ENCODE measurements at places on chromosomes 13 and 19.

DNA sequence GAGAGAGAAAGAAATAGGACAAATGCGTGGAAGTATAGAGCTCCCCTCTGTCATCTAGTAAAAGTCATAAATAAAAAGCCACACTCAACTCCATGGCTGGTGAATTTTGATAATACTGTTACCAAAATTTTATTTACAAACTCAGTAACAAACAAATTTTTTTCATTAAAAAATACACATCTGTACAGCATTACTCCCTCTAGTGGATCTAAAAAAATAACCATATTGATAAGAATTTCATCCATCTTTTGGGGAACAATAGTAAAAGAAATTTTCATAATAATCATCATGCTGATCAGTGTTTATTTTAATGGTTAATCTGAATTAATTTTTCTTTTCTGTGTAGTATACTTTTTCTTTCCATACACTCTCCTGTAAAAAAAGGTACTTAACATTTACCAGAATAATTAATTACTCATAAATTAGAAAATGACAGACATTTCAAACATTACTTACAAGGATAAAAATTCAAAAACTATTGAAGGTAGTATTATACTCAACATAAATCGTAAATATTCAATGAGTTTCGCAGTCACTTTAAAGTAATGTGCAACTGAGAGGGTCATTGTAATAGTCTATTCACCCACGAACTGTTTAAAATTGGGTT lies 173.5 kb upstream of the LSM14A start:
- H3K27ac ChIP-seq = no peak overlapping the region
- no peak overlapping the region for H3K4me3 ChIP-seq
- no peaks in the 10 kb centered on the region for H3K4me1 ChIP-seq
- no peak for DNase-seq
- H3K36me3 ChIP-seq = peaks cover 4% of the 10 kb centered on the region

GRCh38 chr19:10748927-10749434 lies 31.1 kb downstream of the DNM2 start:
- H3K27me3 ChIP-seq = no peaks in the 10 kb centered on the region
- no peaks in the 10 kb centered on the region for H3K36me3 ChIP-seq
- no peak for DNase-seq
- H3K27ac ChIP-seq = peak overlapping the region; percentile 97

GRCh38 chr13:24313439-24313838 lies 4.1 kb downstream of the C1QTNF9 start:
- no peak for DNase-seq
- H3K4me3 ChIP-seq = no peak overlapping the region
- no peaks in the 10 kb centered on the region for H3K27me3 ChIP-seq
- H3K4me1 ChIP-seq = peaks cover 6% of the 10 kb centered on the region
- no peaks in the 10 kb centered on the region for H3K36me3 ChIP-seq
- no peak overlapping the region for H3K27ac ChIP-seq

GRCh38 chr19:33412601-33413425 lies 39.3 kb downstream of the CEBPG start:
- H3K4me1 ChIP-seq = peaks cover 10% of the 10 kb centered on the region
- H3K27ac ChIP-seq = peak overlapping the region; percentile 19
- DNase-seq = no peak
- H3K27me3 ChIP-seq = no peaks in the 10 kb centered on the region
- no peaks in the 10 kb centered on the region for H3K36me3 ChIP-seq

DNA sequence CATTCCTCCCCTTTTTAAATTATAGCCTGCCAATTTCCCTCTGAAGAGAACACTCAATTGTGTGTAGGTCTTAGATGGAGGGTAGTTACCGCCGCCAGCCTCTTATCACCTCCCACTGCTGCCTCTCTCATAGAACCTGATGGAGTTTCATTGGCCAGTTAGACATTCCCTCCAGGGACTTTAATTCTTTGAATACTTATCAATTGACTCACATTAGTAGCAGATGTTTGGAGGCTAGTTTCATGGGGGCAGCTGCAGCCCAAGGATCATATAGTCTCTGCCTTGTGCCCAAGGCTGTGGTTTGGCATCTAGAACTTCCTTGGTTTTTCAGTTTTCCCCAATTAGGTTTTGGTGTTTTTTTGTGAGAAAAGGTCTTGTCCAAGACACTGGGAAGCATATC lies 318.9 kb upstream of the HTR2A start:
- H3K4me1 ChIP-seq = no peaks in the 10 kb centered on the region
- H3K36me3 ChIP-seq = no peaks in the 10 kb centered on the region
- H3K27me3 ChIP-seq = no peaks in the 10 kb centered on the region
- H3K27ac ChIP-seq = no peak overlapping the region
- no peak overlapping the region for H3K4me3 ChIP-seq
- DNase-seq = no peak

DNA sequence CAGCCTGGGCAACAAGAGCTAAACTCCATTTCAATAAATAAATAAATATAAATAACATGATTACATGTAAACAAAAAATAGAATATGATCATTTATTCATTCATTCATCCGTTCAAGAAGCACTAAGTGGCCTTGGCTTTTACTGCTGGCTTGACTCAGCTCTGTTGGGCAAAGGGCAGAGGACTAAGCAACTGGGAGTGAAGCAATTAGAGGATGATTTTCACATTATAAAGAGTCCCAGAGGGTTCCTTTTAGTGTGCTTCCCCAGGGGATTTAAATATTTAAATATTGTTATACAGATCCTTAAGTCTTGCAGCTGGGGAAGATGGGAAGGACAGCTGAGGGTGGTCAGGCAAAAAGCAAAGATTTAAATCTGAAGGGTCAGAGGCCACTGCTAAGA lies 34.9 kb upstream of the FLT1 start:
- H3K27ac ChIP-seq = no peak overlapping the region
- no peaks in the 10 kb centered on the region for H3K36me3 ChIP-seq
- peaks cover 47% of the 10 kb centered on the region for H3K27me3 ChIP-seq
- DNase-seq = no peak
- peaks cover 2% of the 10 kb centered on the region for H3K4me1 ChIP-seq
- H3K4me3 ChIP-seq = no peak overlapping the region

GRCh38 chr13:22848539-22849052 lies 332.2 kb upstream of the SGCG start:
- no peak overlapping the region for H3K27ac ChIP-seq
- H3K36me3 ChIP-seq = no peaks in the 10 kb centered on the region
- H3K4me3 ChIP-seq = no peak overlapping the region
- no peaks in the 10 kb centered on the region for H3K4me1 ChIP-seq

GRCh38 chr13:98267080-98267912 lies 90.2 kb upstream of the RNF113B start:
- no peak overlapping the region for H3K4me3 ChIP-seq
- no peaks in the 10 kb centered on the region for H3K36me3 ChIP-seq
- no peaks in the 10 kb centered on the region for H3K4me1 ChIP-seq
- no peak for DNase-seq
- H3K27me3 ChIP-seq = peaks cover 20% of the 10 kb centered on the region
- H3K27ac ChIP-seq = no peak overlapping the region

DNA sequence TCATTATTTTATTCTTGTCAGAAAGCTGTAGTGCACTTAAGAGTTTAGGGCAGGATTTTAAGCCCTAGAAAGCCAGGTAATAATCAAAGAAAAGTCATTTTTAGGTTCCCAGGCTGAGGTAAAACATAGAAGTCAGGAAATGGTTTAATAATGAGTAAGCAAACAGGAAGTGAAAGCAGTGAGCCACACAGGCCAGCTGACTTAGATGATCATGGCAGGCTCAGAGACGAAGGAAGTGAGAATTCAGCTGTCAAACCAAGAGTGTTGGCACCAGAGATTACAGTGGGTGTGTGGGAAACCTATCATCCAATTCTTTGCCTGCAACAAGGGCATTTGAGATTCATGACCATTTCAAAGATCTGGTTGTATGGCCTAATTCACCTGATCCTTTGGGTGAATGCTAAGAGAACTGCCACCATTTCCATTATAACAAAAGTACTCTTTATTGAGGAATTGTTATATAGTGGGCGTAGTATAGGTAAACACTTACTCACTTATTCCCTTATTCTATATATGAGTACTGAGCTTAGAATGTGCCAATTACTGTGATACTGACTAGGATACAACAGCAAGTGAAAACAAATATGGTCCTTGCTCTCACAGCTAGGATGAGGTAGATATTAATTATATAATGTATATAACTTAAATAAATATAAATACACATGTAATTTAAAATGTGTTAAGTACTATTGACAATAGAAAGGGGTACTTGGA lies 103.7 kb upstream of the EDNRB start:
- no peak for DNase-seq
- no peaks in the 10 kb centered on the region for H3K36me3 ChIP-seq
- H3K4me1 ChIP-seq = peaks cover 5% of the 10 kb centered on the region
- no peaks in the 10 kb centered on the region for H3K27me3 ChIP-seq
- H3K4me3 ChIP-seq = no peak overlapping the region
- peak overlapping the region; percentile 62 for H3K27ac ChIP-seq

DNA sequence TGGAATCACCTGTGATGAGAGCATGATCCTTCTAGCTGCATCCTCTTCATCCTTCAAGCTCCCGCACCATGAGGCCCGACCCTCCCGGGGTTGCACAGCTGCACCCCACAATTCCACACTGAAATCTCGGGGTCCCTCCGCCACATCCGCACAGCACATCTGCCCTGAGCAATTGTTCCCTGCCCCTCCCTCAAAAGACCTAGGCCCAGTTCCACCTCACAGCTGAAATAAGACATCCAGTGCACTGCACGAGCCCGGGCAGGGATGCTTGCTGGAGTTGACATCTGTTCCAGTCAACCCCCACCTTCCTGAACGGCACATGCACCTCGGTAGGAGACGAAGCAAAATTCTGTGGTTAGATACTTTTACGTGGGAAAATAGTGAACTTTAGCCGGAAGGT lies 14.7 kb upstream of the SOX1 start:
- H3K27me3 ChIP-seq = peaks cover 55% of the 10 kb centered on the region
- H3K36me3 ChIP-seq = peaks cover 3% of the 10 kb centered on the region
- no peak overlapping the region for H3K4me3 ChIP-seq
- DNase-seq = no peak
- no peak overlapping the region for H3K27ac ChIP-seq
- H3K4me1 ChIP-seq = no peaks in the 10 kb centered on the region

All from T-helper 17 cell (primary cell).